Dermis blood vessel endothelial cell (primary cell): ENCODE measurements at places on chromosomes 16 and 17.
A peak's percentile ranks its signal among the peaks of the same experiment; 100 is the strongest.

- DNase-seq = no peak
These were observed 35.3 kb downstream of the MRTFB start for GRCh38 chr16:14106457-14106856.

GRCh38 chr17:59161477-59161876 is 5.9 kb downstream of the PRR11 start:
- no peak for DNase-seq

DNA sequence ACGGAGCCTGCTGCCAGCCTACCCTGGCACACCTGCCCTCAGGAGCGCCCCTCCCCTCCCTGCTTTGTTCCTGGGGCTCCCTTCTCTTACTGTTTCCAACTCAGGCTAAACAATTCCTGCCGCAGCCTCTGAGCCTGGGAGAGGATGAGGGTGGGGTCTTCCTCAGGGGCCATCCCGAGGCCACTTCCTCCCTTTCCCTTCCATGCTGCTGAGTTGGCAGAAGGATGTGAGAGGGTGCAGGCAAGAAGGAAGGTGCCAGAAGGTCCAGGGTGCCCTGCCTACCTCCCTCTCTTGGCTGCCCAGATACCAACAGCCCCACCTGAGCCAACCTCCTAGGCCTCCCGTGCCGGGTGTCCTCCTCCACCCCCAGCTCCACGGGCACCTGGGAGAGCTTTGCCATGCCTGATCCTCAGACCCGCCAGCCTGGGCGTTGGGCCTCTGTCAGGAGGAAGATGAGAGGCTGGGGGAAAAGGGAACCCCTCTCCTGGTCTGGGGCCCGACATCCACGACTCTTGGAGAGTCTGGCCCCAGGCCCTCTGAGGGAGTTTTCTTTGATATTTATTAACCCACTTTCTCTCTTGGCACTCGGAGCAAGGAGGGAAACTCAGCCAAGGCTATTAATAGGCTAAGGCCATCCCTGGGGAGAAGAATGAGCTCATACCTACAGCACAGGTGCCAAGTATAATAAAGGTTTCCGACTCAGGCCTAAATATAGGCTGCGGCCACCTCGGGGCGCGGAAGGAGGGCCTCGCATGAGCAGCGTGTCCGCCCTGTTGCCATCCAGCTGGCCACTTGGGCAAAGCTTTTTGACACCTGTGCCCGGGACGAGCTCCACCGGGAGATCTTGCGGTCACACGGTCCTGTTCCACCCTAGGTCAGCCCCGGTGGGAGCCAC is 232.0 kb downstream of the ENGASE start:
- DNase-seq = no peak

- no peak for DNase-seq
These were observed 1733.6 kb downstream of the TP53TG3F start for GRCh38 chr16:35192993-35193392.

- no peak for DNase-seq
These were observed 949.7 kb upstream of the EEF2KMT start for GRCh38 chr16:6047325-6047724.

DNA sequence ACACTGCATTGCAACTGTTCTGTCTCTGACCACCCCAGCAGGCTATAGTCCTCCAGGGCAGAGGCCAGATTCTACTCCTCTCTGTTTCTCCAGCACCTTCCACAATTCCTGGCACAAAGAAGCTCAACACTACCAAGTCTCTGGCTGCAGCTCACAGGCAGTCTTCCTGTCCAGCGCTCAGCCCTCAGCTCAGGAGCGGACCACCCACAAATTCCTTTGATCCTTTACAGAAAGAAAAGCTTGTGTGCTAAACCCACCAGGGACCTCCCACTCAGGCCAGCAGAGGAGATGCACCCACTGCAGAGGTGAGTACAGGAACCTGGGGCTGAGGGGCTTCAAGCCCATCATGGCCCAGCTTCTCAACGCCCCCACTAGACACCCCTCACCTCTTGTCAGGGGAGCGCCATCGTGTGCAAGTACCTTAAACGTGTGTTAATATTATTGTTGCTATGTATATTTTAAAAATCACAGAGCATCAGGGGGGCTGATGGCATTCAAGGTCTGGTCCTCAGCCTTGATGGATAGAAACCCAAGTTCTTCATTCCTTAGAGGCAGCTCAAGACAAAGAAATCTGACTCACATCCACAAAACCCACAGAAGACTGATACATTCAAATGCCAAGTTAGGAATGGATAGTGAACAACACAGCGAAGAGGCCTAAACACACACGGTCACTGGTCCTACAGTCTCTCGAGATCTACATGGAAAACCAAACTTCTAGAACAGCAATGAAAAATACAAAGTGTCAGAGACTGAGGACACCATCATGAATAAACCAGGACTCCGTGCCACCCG is 8.4 kb downstream of the HSDL1 start:
- no peak for DNase-seq

GRCh38 chr17:82204831-82205719 is 7.6 kb downstream of the CCDC57 start:
- peak; percentile 48 for DNase-seq

- no peak for DNase-seq
These were observed 9.0 kb downstream of the MTSS2 start for GRCh38 chr16:70676675-70677498.

DNA sequence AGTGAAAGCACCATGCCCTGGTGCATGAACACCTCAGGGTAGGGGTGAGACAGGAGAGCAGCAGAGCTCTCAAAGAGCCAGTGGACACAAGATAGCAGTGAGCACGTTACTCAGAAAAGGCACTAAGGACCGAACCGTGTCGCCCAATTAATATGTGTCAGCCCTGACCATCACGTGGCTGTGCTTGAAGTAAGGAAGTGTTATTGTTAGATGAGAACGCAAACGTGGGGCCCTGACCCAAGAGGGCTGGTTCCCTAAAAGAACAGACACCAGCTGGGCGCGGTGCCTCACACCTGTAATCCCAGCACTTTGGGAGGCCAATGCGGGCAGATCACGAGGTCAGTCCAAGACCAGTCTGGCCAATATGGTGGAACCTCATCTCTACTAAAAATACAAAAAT is 16.3 kb downstream of the AXIN1 start:
- DNase-seq = no peak

- no peak for DNase-seq
These were observed 50.7 kb downstream of the AATF start for GRCh38 chr17:36999471-36999870.

DNA sequence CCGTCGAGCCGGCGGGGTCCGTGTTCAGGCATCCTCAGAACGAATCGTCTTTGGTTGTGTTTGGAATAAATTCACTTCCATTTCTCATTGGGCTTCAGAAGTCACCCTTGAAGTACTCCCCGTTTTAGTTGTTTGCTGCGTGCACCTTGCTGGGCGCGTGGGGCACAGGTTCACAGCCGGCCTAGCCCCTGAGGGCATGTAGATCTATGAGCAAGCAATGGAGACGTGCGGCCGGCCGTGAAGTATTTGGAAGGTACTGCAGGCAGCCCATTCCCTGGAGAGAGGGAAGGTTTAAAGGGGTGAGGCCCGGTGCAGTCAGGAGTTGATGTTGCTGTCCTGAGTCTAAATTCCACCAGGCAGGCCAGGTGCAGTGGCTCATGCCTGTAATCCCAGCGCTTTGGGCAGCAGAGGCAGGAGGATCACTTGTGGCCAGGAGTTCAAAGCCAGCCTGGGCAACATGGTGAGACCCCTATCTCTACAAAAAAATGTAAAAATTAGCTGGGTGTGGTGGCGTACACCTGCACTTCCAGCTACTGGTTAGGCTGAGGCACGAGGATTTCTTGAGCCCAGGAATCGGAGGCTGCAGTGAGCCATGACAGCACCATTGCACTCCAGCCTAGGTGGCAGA is 714 bp downstream of the ACSF3 start:
- peak; percentile 34 for DNase-seq

DNA sequence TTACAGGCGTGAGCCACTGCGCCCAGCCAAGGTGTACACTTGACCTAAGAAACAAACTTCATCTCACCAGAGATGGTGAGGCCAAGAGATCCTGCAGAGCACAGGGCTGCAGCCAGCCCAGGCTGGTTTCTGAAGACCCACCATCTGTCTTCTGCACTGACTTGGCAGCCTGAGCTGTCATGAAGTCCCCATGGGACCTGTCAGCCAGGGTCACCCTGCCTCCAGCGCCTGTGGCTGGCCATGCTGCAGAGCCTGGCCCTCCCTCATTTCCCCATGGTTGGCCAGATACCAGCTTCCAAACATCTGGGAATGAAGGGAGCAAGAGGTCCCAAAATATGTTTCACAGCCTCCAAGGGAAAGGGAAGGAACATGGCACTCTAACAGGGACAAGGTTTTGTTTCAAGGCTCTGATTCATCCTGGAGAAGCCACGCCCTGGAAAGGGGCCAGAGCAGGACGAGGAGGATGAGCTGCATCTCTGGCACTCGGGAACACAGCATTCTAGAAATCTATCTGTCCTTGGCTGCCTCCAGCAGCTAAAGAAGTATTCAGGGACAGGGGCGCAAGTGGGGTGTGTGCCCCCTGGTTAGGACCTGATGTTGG is 45.3 kb downstream of the DDX19A start:
- no peak for DNase-seq

DNA sequence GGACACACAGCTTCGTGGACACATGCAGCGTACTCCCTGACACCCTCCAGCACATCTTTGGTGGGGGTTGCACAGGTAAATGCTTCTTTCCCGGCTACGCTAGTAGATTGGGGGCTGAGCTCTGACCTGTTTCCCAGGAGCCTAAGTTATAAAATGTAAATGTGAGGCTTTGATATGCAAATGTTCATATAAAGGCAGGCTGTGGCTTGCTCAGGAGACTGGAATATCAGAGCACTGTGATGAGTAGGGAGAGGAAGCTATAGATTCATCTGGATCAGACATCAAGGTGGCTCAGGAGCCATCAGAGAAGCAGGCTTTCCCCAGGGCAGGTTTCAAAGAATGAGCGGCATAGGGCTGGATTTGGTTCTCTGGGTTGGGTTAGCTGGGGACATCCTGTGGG is 3.4 kb upstream of the ETV4 start:
- no peak for DNase-seq

GRCh38 chr16:50603206-50604064 is 55.2 kb downstream of the NKD1 start:
- no peak for DNase-seq

DNA sequence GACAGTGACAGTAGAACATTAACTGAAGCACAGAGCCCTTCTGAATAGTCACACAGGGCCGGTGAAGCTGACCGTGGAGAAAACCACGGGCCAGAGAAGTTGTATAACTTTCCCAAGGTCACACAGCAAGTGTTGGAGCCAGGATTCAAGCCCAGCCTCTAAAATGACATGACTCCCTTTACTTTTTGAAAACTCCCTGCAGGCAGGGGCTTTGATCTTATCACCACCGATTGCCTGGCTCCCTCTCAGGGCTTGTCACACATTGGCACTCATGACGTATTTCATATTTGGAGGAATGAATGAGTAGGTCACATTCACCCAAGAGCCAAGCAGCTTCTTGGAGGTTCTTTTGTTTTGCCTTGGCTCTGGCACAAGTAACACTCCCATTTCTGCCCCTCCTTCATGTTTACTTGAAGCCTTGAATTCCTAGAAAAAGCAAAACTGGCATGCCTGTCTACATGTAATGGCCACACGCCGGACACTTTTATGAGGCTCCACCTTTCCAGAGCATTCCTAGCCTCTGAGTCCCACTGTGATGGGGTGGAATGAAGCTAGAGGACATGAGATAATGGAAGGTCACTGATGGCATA is 13.3 kb upstream of the RBBP6 start:
- no peak for DNase-seq

DNA sequence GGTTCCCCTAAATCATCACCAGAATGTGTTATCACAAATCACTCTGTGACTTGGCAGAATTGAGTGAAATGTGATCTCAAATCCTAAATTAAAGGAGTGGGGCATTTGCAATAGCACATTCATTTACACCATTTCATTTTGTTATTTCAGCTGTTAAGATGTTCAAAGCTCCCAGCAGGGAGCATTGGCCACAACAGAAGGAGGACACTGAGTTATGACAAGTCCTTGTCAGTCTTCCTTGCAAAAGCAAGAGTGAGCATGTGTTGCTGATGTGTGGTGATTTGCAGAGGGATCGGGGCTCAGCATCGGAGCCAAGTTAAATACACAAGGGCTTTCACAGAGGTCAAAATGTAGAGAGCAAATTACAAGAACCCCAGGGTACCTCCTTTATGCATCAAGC is 372.2 kb upstream of the CDH5 start:
- DNase-seq = no peak

GRCh38 chr17:74987909-74988711 is 678 bp downstream of the CDR2L start:
- DNase-seq = peak; percentile 86

DNA sequence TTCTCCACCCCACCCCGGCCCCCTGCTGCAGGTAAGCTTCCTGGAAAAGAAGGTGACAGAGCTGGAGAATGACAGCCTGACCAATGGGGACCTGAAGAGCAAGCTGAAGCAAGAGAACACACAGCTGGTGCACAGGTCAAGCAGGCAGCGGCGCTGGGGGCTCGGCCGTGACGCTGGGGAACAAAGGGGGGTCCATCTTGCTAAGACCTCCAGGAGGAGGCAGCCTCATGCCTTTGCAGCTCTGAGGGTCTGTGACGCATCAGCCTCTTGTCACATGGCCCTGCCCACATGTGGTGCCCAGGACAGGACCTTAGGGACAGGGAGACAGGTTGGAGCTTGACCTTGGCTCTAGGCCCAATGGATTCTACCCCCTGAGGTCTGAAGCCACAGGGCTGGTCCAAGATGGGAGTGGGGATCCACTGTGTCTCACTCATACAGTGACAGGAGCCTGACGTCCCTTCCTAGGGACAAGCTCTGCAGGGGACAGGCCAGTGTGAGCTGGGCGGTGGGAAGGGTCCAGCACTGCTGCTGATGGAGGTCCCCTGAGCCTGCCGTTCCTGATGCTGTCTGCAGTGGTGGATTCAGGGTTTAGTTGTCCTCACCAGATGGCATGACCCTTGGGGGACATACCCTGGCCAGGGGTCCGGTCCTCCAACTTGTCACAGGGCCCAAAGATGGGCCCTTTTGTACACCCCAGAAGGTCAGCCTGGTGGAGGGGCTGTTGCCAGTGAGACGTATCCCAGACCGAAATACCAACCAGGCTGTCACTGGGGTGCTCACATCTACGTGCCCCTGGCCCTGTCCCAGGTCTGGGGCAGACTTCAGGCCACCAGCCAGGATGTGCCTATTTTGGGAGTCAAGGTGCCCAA is 132.6 kb downstream of the RAB11FIP4 start:
- DNase-seq = no peak

DNA sequence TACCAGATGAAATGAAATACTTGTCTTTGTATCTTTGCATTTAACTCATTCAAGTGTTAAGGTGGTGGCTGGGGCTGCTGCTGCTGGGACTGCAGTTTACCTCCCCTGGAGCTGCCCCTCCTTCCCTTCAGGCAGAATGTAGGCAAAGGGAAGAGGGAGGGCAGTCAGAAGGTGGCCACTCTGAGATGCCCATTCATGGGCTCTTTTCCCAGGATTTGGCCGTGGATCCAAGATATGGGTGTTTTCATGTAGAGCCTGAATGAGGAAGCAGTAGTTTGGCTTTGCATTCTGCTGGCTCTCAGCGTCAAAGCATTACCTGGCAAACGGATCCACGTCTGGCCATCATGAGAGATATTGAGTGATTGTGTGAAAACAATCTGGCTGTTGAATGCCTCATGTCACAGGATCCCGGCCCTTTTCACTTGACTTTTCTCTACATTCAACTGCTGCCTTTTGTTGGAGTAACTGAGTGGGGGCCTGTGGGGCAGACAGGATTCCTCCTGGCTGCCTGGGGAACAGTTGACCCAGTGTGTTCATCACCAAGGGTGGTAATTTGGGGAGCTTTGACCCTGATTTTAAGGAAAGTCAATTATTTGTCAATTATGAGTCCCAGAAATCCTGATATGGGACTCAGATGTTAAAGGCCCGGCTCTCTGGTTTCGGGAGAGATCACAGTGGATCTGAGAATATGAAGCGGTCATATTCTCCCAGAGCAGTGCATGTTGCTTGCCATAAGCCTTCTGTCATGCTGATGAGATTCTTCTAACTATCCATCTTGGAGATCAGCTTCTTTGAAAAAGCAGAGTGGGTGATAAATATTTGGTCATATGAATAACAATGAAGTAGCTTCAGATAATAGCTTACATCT is 236.8 kb downstream of the IRX3 start:
- no peak for DNase-seq
